Cerebellum (tissue), 4 donors: ENCODE measurements at places on chromosomes 5 and 9.
A peak's percentile ranks its signal among the peaks of the same experiment; 100 is the strongest.

- DNase-seq = no peak
Measured at GRCh38 chr5:92070786-92071185, 687.7 kb upstream of the ARRDC3 start.

DNA sequence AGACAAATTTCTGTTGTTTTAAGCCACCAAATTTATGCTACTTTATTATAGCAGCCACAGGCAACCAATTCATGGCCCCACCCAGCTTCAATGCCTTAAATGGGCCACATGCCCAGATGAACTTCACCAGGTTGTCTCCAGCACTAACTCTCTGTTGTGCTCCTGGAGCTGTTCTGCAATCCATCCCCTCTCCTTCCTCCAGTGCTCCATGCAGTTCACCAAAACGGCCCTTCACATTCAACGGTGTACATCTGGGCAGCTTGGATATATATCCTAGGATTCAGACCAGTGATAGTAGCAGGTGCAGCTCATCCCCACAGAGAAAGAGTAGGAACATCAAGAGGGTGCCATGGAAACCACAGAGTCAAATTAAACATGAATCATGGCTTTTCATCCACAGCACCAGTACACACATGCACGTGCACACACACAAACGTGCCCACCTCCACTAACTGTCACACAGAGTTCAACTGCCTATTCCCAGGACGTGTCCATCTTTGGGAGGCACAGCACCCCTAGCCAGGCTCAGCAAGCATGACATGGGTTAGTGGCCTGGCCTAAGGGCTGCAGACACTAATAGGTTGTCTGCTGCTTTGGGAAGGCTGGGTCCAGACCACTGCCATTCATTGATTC, 134.5 kb downstream of the MED10 start:
- DNase-seq = no peak

DNA sequence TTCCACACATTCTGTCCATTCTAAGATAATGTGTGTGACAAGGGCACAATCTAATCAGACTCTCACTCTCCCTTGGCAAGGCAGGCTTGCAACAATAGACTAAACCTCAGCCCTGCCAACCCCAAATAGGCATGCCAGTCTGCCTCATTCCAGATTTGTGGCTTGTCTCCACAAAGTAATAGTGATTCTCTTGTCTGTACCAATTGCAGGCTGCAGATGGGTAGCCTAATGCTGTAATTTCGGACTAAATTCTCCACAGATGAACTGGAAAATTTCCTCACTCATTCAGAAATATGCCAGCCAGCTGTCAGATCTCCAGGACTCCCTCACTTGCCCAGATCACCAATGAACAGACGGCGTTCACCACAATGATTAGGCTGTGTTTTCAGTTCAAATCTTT, 413.6 kb downstream of the ELAVL2 start:
- DNase-seq = peak; percentile 49

DNA sequence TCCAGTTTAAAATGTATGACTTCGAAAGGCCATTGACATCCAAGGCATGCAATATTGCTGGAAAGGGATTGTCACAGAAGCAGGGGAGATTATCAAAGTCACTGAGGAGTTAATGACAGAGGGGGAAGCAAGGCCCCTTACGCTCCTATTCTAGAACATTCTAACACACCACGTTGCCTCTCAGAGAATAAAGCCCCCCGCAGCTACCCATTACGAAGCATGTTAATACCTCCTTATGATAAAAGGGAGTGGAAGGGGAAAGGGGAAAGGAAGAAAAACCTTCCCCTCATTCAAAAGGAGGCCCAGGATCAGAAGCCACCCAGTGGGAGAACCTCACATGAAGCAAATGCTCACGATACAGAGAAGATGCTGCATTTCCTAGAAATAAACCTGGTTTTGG, 213.6 kb downstream of the DAB2IP start:
- DNase-seq = no peak

GRCh38 chr9:89732939-89733324, 128.1 kb downstream of the GADD45G start:
- no peak for DNase-seq

- DNase-seq = no peak
Measured at GRCh38 chr9:134772331-134772730, 108.3 kb upstream of the FCN2 start.

- no peak for DNase-seq
Measured at GRCh38 chr5:100647461-100648230, 112.5 kb downstream of the FAM174A start.

DNA sequence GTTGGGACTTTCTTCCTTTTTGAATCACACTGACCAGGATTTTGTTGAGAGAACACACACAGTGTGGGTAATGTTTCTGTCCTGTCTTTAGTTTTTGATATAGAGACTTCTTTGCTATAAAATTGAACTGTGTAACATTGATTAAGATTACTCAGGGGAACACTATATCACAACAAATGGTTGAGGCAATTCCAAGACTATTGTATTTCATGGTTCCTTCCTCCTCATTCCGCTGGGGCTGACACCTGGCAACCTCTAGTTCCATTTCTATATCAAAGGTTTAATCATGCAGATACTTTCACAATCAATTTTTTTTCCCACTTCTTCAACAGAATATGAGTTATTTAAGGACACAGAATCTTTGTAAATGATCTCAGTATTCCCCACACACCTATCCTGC, 182.2 kb downstream of the TAF11L14 start:
- no peak for DNase-seq

GRCh38 chr5:16480821-16481538, 15.4 kb upstream of the ZNF622 start:
- DNase-seq = no peak

- no peak for DNase-seq
Measured at GRCh38 chr5:44388321-44389089, 715 bp downstream of the FGF10 start.

DNA sequence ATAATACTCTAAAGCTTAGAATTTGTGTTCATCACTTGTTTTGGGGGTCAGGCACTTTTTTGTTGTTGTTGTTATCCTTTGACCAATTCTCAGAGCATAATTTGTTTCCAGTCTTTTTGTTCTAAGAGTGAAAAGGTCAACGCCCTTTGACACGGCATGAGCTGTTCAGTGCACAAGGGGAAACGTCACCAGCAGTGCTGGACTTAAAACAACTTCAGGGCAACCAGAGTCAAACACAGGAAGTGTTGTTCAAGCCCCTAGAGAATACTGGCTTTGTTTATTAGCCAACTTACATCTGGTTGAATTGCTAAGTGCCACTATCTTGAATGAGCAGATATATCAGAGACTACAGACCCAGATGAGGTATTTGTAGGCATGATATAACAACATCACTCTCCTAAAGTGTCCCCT, 368.9 kb downstream of the TMEM161B start:
- DNase-seq = no peak

DNA sequence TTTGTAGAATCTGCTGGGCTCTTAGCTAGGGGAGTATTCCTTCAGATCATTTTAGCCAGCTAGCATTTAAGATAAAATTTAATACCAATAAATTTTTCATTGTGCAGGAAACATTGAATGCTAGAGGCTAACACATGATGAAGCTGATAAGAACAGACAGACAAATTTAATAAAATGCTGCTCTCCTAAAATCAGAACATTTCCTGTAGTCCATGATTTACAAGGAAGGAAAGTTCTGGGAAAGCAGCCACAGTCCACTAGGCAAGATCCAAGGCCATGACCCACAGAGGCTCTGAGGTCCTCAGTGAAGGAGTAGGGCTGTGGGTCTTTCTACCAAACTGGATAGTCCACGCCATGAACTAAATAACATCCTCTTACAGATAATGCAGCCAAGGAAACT, 253.0 kb downstream of the ICE1 start:
- DNase-seq = no peak

- DNase-seq = no peak
Measured at GRCh38 chr9:107193251-107193650, 89.8 kb upstream of the RAD23B start.

DNA sequence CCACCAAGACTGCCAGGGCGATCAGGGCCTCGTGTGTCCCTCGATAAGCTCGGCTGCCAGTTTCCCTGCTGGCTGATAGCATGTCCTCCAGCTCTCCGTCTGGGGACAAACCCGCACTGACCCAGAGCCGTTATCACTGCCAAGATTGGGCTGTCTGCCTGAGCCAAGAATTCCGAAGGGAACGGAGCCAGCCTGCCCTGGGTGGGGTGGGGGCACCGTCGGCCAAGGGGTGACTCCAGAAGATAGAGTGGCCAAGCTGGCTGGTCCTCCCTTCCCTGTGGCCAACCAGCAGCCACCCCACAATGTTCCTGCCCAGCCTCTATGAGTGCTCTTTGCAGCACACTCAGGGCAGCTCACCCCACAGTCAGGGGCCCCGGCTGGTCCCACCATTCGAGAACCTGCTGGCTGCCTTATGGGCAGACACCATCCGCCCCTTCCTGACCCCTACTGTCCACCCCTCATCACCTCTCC, 29.4 kb downstream of the HRH2 start:
- peak; percentile 31 for DNase-seq

- no peak for DNase-seq
Measured at GRCh38 chr5:92694067-92694466, 887.0 kb downstream of the NR2F1-AS1 start.

DNA sequence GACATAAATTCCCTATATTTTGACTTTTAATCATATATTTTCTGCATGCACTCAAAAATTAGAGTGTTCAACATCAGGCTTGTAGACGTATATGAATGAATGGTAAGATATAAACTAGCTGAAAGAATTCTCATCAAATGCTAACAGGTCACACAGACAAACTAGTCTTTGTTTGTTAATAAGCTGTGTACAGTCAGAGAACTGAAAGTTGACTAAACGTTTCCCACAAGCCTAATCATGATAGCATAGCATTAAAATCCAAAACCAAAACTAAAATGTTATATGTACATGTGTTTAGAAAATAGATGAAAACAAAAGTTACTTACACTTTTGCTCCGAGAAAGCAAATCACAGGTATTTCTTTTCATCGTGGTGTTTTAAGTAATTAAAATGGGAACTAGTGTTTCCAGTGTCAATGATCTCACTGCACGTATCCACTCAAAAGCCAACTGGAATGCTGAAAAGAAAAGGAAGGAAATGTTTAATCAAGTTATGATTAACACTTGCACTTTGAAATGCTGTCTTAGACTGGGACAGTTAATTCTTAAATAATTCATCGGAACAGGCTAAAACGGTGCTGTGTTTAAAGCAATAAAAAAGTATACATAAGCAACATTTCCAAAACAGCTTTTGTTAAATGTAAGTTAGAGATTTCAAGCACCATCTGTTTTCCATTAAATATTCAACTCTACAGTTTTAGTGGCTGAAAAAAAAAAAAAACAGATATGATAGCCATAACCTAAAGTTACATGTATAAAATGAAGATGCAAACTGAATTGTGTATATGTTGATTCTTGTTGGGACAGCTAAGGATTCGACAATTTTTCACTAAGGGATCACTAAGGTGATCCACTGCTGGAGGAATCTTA, 291.9 kb upstream of the PDE4D start:
- DNase-seq = no peak

- DNase-seq = no peak
Measured at GRCh38 chr9:133754688-133755227, 16.6 kb upstream of the SARDH start.

DNA sequence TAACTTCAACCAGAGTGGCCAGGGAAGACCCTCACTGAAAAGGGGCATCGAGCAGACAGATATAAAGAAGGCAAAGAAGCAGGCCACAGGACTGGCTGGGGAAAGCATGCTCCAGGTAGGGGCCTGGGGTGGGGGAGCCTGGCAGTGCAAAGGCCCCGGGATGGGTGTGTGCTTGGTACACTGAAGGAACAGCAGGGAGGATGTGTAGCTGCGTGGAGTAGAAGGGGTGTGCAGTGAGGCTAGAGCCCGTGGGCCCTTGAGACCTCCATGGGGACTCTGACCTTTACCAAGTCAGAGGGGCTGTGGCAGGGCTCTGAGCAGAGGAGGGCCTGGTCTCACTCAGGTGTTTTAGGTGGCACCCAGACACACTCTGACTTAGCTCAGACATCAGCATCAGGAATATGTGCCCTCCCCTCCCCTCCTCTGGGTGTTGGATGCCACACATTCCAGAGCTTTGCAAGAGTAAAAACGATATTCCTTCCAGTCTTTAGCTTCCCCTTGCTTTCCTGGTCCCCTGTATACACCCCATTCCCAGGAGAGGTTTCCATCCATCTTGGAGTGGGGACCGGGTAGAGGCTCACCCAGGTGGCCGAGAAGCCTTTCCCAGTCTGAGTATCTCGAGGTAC, 7.6 kb downstream of the TRIM7 start:
- DNase-seq = no peak

GRCh38 chr9:121962421-121962820, 130.7 kb downstream of the TTLL11 start:
- DNase-seq = no peak

- DNase-seq = no peak
Measured at GRCh38 chr5:157464519-157465171, 4.6 kb downstream of the NIPAL4 start.

DNA sequence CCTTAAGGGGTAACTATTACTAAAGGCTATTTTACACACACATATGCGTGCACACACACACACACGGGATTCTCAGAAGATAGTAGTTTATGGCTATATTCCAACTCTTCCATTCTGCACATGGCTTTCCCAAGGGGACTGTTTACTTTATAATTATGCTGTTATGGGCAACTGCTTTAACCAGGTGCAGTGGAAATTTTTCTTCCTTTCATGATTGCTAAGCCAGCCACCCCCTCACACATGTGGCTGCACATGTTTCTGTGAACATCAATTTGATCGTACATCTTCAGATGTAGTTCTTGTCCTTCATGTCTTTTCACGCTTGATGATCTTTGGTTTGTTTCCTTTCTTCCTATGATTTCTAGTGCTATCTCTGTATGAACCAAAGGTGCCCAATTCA, 37.0 kb downstream of the MRPS30 start:
- DNase-seq = no peak

DNA sequence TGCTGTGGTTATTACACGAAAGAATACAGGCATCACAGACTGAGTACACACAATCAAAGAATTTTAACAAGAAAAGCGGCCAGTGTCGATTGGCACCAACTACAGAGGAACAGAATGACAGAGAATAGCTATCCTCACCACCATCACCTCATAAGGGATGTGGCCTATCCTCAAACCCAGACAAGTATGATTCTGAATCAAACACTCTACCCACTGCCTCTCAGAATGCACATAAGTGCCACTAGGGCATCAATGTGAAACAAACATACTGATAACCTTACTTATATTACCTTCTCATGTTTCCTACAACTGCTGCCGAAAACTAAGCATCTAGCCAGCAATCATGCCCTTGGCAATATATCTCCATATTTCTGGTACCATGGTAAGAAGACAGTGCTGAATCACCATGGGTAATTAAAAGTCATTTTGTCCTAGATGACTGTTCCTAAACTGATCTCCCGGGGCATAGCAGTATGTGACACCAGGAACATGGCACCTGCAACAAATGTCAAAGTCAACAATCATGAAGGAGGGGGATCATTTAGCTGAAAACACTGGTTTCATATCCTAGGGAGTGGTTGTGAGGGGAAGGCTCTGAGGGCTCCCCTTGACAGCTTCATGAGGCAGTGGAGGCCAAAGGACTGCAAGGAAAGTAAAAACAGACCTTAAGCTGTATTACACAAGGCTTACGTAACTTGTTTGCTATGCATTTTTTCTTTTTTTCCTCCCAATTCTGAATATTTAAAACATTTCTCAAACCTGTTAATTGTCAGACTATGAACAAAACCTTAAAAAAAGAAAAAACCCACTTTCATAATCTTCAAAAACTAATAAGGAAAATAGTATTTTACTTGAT, 88.3 kb downstream of the LHFPL2 start:
- DNase-seq = no peak
